ENCODE measurements at places on chromosomes 3 and 15.

DNA sequence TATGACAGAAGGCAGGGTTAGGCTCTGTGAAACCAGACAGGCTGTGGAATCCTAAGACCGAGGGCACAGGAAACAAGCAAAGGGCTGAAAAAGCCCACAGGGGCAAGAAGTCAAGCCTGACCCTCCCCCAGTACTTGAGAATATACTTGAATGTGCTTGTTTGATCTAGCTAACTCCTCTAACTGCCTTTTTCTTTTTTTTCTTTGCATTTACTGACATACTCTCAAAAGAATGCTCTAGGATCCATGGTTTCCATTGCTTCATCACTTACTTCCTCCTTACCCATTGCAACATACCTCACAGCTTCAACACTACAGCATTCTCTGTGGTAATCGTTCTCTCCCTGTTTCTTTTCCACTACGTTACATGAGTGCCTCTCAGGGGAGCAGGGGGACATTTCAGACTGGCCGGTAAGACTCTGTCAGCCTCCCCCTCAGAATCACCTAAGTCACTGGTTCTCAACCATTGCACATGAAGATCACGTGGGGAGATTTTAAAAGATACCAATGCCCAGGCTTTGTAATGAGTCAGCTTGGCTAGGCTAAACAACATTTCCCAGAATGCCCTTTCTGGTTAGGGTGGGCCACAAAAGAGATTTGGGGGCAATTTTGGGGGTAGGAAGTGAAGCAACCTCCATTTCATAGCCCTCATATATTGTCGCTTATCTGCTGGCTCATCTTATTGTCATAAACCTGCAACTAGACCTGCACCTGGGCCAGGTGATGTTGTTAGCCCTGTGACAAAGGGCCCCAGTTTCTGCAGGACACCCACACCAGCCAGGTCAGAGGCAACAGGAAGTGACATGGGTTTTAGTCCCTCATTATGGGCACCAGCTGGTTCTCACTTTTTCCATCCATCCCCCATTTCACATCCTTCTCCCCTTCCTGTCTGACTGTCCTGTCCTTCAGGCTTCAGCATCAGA, 24.6 kb upstream of the RSL24D1 start:
- peak; percentile 96 for DNase-seq

DNA sequence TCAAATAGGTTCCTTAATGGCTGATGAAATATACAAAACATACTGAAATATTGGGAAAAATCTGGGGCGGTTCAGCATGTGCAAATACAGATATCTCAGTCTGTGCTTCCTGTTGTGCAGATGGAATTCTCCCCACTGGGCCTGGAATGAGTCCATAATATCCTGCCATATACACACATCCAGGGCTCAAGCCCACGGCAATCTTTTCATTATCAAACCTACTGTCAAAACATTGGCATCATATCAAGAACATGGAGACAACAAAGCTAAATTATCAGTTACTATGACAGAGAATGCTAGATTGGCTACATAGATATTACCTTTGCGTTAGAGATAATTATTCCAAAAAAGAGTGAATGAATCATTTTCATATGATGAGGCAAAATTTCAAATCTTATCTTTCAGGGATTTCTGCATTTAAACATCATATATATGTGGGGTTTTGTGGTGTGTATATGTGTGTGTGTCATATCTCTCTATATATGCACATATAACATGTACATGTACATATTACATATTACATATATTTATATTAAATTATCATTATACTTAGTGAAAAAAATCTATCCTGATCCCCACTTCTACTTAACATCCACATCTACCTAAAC, 713.3 kb downstream of the GBE1 start:
- DNase-seq, result no peak

DNA sequence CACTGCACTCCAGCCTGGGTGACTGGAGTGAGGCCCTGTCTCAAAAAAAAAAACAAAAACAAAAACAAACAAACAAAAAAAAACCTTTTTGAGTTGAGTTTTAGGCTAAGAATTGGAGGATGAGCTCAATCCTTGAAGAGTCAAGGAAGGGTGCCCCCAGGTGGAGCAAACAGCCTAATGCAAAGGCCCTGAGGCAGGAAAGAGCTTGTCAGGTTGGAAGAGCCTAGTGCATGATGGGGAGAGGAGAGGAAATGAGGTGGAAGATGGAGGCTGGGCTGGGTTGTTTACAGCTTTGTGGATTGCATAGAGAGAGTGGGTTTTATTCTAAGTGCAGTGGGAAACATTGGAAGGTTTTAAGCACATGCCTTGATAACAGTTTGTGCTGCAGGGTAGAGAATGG, 2.1 kb upstream of the SNX22 start:
- DNase-seq, result no peak

GRCh38 chr15:95429345-95429744, 901.2 kb upstream of the NR2F2 start:
- DNase-seq, result no peak

DNA sequence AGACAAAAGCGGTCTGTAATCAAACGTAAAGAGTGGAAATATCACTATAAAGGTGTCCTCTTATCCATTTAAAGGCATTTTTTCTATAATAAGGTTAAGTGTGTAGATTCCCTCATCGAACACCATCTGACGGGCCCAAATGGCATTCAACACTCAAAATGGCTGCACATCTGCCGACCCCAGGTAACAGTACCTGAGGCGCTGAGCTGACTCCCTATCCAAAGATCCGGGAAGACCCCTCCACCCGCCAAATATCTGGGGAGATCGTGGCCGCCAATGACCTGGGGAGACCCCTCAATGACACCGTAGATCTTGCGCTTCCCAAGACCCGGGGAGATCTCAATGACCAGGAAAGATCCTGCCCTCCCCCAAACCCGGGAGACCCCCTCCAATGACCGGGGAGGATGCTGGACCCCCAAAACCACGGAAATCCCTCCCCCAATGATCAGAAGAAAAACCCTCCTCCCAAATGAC, 476 bp downstream of the IP6K2 start:
- no peak for DNase-seq

- no peak for DNase-seq
These were observed 349.0 kb upstream of the ATP10A start for GRCh38 chr15:26212109-26212508.
